Stomach (tissue), 19 donors: ENCODE measurements at places on chromosomes 6 and 20. TPM values are rescaled to one million over a fixed set of nuclear protein-coding genes. Genes with fewer than 3 reads are reported as not detected.

GRCh38 chr6:3887150-3887700 is 38.1 kb downstream of the FAM50B start:
- H3K4me3 ChIP-seq, result no peak overlapping the region
- no peaks in the 10 kb centered on the region for H3K27me3 ChIP-seq
- peak; percentile 63 for DNase-seq
- H3K4me1 ChIP-seq, result peaks cover 7% of the 10 kb centered on the region
- H3K36me3 ChIP-seq, result no peaks in the 10 kb centered on the region

- no peak overlapping the region for H3K4me3 ChIP-seq
- no peaks in the 10 kb centered on the region for H3K36me3 ChIP-seq
- H3K27me3 ChIP-seq, result no peaks in the 10 kb centered on the region
- H3K27ac ChIP-seq, result no peak overlapping the region
- DNase-seq, result no peak
Measured at GRCh38 chr6:121201105-121201504, 133.2 kb downstream of the TBC1D32 start.

DNA sequence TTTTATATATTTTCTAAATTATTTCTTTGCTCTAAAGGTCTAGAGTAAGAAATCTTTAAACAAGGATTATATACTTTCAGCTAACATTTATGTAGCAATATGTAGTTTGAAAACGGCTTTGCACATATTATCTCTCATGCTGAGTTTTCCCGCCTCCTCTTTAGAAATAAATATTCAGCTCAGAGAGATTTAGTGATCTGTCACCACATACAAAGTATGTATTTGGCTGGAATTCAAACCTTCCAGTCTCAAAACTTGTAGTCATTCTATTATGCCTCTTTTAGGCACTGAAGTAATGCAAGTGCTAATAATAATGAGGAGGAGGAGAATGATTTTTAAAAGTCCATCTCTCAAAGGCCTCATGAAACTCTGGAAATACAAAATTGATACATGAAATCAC is 525.0 kb downstream of the GRIK2 start:
- H3K4me1 ChIP-seq, result no peaks in the 10 kb centered on the region
- no peaks in the 10 kb centered on the region for H3K36me3 ChIP-seq
- H3K27me3 ChIP-seq, result no peaks in the 10 kb centered on the region
- no peak overlapping the region for H3K27ac ChIP-seq

DNA sequence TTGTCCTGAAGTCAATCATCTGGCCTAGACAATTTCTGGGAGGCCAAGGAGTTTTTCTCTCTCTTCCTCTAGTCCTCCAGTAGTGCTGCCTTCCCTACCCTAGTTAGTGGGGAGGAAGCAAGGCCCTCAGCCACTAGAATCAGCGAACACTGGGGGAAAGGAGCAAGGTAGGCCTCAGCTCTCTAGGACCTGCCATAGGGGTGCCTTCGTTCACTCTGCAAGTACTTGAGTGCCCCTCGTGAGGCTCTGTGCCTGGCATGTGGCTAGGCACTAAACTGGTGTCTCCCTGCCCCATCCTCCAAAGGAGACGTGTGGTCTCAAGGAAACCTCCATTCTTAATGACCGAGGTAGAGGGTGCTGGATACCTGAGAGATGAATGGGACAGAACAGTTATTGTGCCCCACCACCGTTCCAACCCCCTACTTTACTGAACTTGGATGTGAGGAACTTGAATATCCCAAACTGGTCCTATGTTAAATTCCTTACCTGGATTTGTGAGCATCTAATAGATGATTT is 1.1 kb downstream of the DEF6 start:
- H3K27me3 ChIP-seq, result no peaks in the 10 kb centered on the region
- peak overlapping the region; percentile 56 for H3K4me3 ChIP-seq
- peaks cover 41% of the 10 kb centered on the region for H3K4me1 ChIP-seq
- H3K36me3 ChIP-seq, result peaks cover 22% of the 10 kb centered on the region

DNA sequence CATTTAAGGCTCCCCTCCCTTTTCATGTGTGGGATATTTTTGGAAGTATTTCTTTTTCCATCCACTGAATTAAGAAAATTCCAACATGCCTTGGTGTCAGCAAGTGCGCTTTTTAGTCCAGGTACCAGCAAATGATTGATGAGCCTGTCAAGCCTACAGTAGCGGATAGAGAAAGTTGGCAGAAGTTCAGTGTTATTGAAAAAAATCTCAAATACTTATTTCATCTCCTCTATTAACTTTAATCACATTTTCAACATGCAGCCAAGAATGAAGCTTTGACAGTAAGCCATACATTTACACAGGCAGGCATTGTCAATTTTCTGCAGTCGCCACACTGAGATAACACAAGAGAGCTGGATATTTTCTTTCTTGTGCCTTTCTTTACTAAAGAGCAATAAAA is 50.4 kb downstream of the BLOC1S5 start:
- H3K4me1 ChIP-seq, result peaks cover 10% of the 10 kb centered on the region
- H3K4me3 ChIP-seq, result no peak overlapping the region
- no peaks in the 10 kb centered on the region for H3K27me3 ChIP-seq
- H3K27ac ChIP-seq, result no peak overlapping the region
- DNase-seq, result no peak
- H3K36me3 ChIP-seq, result peaks cover 22% of the 10 kb centered on the region

- DNase-seq, result no peak
- H3K4me3 ChIP-seq, result no peak overlapping the region
- peaks cover 70% of the 10 kb centered on the region for H3K36me3 ChIP-seq
- H3K27me3 ChIP-seq, result no peaks in the 10 kb centered on the region
- no peaks in the 10 kb centered on the region for H3K4me1 ChIP-seq
Measured at GRCh38 chr20:16740365-16741072, 7.6 kb upstream of the OTOR start.

DNA sequence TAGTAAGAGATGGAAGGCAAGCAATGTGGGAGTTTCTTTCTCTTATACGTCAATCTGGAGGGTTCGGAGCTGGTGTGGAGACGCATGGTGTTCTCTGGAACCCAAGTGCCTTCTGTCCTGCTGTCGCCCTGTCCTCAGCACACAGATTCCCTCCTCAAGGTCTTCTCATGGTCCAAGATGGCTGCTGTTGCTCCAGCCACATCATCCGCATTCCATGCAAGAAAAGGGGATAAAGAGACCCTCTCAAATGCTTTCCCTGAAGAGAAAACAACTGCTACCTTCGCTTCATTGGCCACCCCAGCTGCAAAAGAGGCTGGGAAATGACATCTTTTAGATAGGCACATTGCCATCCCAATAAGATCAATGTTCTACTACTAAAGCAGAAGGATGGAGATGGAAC is 151.2 kb downstream of the ANKRD60 start:
- no peak overlapping the region for H3K27ac ChIP-seq
- peaks cover 18% of the 10 kb centered on the region for H3K4me1 ChIP-seq
- H3K27me3 ChIP-seq, result peaks cover 15% of the 10 kb centered on the region
- DNase-seq, result no peak
- H3K4me3 ChIP-seq, result no peak overlapping the region
- no peaks in the 10 kb centered on the region for H3K36me3 ChIP-seq

TBXT gene
- not detected for total RNA-seq
